Thymus (tissue), 14 donors: ENCODE measurements at places on chromosomes 7 and 10. TPM values are rescaled to one million over a fixed set of nuclear protein-coding genes. Genes with fewer than 3 reads are reported as not detected.

GRCh38 chr7:47297120-47297519 lies 284.8 kb downstream of the TNS3 start:
- no peak overlapping the region for H3K4me3 ChIP-seq
- no peak for DNase-seq
- no peaks in the 10 kb centered on the region for H3K27me3 ChIP-seq
- no peaks in the 10 kb centered on the region for H3K4me1 ChIP-seq

The SYPL1 gene
- 77.0 TPM for polyA plus RNA-seq

The SPDYE16 gene
- 0.27 TPM for polyA plus RNA-seq

The SAMD9 gene
- 13.9 TPM for polyA plus RNA-seq

The TACC2 gene
- 57.3 TPM for polyA plus RNA-seq

DNA sequence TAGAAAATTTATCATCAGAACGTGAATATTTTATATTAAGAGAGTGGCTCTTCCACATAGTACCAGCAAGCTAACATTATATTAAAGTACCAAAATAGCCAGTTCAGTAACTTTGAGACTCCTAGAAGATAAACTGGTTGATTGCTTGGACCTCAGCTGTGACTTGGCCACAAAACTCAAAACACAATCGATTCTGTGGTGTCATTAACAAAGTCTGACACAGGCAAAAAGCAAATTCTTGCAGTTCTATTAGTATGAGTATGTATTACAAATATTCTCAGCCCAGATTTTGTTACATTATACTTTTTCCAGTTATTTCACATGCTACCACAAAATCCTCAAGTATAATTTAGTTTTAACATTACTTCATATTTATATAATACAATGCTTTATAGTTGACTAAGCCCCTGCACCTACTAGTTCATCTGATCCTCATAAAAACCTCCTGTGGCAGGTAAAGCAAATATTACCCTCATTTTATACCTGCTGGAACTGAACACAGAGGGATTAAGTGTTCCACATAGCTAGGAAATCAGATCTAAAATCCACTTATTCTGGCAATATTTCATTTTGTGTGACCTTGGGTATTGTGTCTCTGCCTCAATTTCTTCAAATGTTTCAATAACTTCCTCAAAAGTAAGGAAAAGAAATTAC lies 279.9 kb upstream of the MKLN1 start:
- H3K27me3 ChIP-seq = no peaks in the 10 kb centered on the region
- DNase-seq = no peak
- H3K27ac ChIP-seq = no peak overlapping the region
- no peaks in the 10 kb centered on the region for H3K4me1 ChIP-seq

DNA sequence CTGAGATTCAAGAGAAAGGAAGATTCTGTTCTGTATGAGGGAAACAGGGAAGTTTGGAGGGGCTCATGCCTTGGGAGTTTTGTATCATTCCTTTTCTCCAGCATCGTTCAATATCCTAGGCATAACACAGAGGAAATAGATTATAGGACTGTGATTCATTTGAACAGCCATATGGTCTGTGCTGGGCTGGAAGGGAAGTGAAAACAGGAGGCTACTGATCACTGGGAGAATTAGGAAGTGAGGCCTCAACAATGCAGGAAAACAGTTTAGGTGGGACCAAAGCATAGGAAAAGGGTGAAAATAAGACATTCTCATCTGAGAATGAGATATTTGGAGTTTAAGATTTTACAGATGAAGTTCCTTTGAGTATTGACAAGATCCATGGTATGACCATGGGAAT lies 70.7 kb upstream of the MKX start:
- no peaks in the 10 kb centered on the region for H3K27me3 ChIP-seq
- no peak overlapping the region for H3K27ac ChIP-seq
- DNase-seq = no peak
- H3K4me3 ChIP-seq = no peak overlapping the region
- H3K4me1 ChIP-seq = no peaks in the 10 kb centered on the region

GRCh38 chr10:22704471-22704911 lies 9.9 kb downstream of the PIP4K2A start:
- H3K4me3 ChIP-seq = no peak overlapping the region
- H3K4me1 ChIP-seq = peaks cover 42% of the 10 kb centered on the region
- no peak overlapping the region for H3K27ac ChIP-seq
- no peaks in the 10 kb centered on the region for H3K36me3 ChIP-seq

DNA sequence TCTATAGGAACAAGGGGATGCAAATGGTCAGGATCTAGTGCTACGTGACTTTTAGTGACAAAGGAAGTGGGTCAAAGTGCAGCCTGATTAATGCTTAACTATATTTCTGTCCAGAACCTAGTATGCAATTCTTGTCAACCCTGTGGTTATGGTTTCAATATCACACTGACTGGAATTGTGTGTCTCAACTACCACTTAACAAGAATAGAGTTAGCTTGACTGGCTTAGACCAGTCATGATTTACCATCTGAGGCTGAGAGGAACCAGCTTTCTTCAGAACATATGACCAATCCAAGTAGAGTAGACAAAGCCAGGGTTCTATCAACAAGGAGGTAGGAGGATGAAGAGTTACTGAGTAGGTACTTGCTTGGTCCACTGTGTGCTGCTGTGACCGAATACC lies 54.4 kb downstream of the MYPN start:
- no peak for DNase-seq
- no peak overlapping the region for H3K4me3 ChIP-seq
- no peaks in the 10 kb centered on the region for H3K36me3 ChIP-seq
- no peaks in the 10 kb centered on the region for H3K27me3 ChIP-seq
- no peak overlapping the region for H3K27ac ChIP-seq

- no peaks in the 10 kb centered on the region for H3K27me3 ChIP-seq
- H3K4me3 ChIP-seq = no peak overlapping the region
- peaks cover 10% of the 10 kb centered on the region for H3K4me1 ChIP-seq
- no peak overlapping the region for H3K27ac ChIP-seq
- no peaks in the 10 kb centered on the region for H3K36me3 ChIP-seq
- no peak for DNase-seq
Measured at GRCh38 chr10:62735464-62736167, 68.9 kb upstream of the ADO start.

- no peak for DNase-seq
- peaks cover 14% of the 10 kb centered on the region for H3K4me1 ChIP-seq
- H3K36me3 ChIP-seq = peaks cover 29% of the 10 kb centered on the region
- H3K4me3 ChIP-seq = no peak overlapping the region
- H3K27me3 ChIP-seq = no peaks in the 10 kb centered on the region
- no peak overlapping the region for H3K27ac ChIP-seq
Measured at GRCh38 chr7:159098811-159099655, 45.6 kb downstream of the VIPR2 start.

The INPP5A gene
- 14.6 TPM for polyA plus RNA-seq

The STEAP1 gene
- polyA plus RNA-seq = 3.8 TPM

- no peaks in the 10 kb centered on the region for H3K4me1 ChIP-seq
- DNase-seq = no peak
- H3K36me3 ChIP-seq = no peaks in the 10 kb centered on the region
- H3K27me3 ChIP-seq = no peaks in the 10 kb centered on the region
- H3K4me3 ChIP-seq = no peak overlapping the region
- no peak overlapping the region for H3K27ac ChIP-seq
Measured at GRCh38 chr10:94098896-94099295, 105.2 kb downstream of the PLCE1 start.
